ENCODE measurements at places on chromosomes 16 and 17.

DNA sequence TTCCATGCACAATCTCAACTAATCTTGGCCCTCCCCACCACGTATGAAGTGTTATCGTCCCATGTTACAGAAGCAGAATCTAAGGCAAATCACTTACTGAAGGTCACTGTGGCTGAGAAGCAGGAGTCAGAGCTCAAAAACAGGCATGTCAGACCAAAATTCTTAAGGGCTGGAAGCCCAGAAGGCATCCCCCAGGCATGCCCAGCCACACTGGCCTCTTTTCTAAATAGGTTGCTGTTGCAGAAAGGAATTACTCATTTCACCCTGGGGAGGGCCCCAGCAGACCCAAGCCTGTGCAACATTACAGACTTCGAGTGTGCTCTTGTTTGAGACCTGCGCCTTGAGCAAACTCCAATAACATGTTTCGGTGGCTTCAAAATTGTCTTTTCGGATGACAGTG is 194.1 kb downstream of the RBFOX1 start:
- no peak for DNase-seq

- no peak for DNase-seq
Measured at GRCh38 chr16:9248162-9248561, 156.7 kb downstream of the HAPSTR1 start.

DNA sequence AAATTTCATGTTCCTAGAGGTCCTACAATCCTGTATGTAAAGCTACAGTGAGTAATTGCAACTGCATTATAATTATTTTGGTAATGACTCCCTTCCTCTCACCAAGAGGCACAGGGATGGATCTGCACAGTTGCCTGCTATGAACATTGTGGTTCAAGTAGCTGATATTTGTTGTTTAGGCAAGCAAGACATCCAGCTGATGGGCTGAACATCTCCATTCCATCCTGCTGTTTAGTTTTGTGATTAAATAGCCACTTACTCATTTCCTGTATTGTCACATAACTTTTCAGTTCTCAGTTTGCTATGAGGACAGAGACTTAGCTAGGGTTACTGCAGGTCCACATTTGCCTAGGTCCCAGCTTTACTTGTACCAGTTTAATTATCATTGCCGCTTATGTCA is 181.2 kb upstream of the TBX2 start:
- no peak for DNase-seq

DNA sequence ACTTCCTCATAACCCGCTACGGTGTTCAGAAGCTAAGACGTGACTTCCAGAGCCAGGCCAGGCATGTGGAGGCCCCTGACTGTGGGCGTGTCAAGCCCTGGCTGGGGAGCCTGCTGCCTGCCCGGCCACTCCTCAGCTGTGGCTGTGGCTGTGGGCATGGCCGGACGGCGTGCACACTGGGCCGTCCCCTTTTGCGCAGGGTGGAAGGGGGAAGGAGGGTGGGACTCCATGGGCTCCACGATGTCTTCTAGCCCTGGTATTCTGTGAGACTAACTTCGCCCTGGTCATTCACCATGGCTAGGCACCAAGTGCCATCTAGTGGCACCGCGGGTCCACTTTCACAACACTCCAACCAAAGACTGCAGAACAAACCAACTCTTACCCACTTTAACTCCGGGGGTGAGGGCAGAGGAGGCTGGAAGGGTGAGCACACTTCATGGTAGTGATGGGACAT is 67.9 kb downstream of the N4BP1 start:
- peak; percentile 15 for DNase-seq

GRCh38 chr17:16444258-16444886 is 29.0 kb downstream of the TRPV2 start:
- no peak for DNase-seq

- no peak for DNase-seq
Measured at GRCh38 chr16:14310519-14310991, 239.4 kb downstream of the MRTFB start.

- no peak for DNase-seq
Measured at GRCh38 chr16:73228649-73229048, 180.7 kb upstream of the ZFHX3 start.

DNA sequence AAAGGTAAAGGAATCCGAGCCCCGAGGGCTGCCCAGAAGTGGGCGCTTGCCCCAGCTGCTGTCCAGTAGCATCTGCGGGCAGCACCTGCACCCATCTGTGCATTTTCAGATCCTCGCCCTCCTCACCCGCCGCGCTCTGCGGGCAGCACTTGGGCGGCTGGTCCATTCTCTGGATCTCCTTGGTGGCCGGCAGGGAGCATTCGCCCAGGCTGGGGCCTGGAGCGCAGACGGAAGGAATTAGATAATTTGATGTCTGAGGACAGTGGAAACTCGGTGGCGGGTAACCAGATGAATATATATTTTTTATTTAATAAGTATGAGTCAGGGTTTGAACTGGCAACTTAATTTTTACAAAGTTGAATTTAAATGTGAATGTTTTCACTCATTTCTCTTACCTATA is 88.5 kb downstream of the NPIPB11 start:
- DNase-seq, result no peak

DNA sequence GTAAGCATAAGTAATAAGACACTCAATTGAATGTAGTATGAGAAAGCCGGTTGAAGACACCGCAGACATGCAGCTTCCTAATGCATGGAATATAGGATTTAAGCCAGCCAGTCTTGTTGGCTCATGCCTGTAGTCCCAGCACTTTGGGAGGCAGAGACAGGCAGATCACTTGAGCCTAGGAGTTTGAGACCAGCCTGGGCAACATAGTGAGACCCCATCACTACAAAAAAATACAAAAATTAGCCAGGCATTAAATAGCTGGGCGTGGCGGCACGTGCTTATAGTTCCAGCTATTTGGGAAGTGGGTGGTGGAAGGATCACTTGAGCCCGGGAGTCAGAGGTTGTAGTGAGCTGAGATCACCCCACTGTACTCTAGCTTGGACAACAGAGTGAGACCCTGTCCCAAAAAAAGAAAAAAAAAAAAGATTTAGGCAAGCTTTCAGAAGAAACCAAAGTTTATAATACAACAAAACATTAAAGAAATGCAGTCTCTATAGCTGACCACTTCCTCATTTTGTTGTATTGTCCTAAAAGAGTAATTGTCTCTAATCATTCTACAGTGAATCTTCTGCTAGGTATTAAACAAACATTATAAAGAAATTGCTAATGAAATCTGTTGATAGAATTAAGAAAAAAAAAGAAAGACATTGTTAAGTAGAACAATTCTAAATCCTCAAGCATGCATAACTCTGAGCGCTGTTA is 68.6 kb upstream of the KIFC3 start:
- DNase-seq, result no peak

GRCh38 chr16:12096828-12097522 is 120.4 kb downstream of the SNX29 start:
- DNase-seq, result no peak

GRCh38 chr16:50741225-50741780 is 583 bp upstream of the CYLD start:
- peak; percentile 26 for DNase-seq

DNA sequence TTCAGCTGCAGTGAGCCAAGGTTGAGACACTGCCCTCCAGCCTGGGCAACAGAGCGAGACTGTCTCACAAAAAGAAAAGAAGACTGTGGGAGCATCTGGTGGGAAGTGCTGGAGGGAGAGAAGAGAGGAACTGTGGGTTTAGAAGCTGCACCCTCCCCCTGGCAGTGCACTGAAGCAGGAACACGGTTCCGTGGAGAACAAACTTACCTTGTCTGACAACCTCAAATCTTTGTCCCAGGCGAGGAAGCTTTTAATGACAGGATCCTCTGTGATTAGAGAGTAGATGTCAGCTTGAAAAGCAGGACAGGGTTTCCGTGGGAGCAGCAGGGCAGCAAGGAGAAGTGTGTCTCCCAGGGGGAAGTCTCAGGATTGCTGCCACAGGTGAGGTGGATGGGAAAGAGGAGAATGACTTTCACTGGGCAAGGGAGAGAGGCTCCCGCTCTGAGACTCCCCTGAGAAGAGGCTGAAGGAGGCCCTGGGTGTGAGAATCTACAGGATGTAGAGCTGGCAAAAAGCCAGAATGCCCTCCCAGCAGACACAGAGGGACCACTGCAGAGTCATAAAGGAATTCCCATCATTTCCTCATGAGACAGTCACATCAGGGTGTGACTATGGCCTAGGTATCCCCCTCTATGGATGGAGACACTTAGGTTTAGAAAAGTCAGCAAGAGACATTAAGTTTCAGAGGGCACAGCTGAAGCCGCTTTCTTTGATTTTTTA is 22.9 kb downstream of the PRR11 start:
- no peak for DNase-seq

DNA sequence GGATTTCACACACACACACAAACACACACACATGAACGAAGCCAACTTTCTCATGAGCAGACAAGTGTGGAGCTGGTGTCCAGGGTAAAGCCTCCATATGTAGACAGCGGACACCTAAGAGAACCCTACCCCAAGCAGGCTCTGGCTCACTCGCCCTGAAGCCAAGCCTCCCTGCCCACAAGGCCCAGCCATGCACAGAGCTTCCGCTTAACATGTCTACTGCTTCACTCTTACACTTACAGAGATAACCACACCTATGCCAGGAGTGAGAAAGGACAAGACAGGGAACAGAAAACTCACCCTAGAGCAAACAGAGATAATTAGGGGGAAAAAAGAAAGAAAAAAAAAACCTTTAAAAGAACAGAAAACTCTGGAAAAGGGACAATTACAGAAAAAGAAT is 67.5 kb downstream of the CYTH1 start:
- DNase-seq, result no peak

GRCh38 chr16:81127051-81127450 is 30.9 kb upstream of the GCSH start:
- DNase-seq, result no peak

GRCh38 chr16:50303605-50304466 is 37.5 kb downstream of the ADCY7 start:
- DNase-seq, result no peak

DNA sequence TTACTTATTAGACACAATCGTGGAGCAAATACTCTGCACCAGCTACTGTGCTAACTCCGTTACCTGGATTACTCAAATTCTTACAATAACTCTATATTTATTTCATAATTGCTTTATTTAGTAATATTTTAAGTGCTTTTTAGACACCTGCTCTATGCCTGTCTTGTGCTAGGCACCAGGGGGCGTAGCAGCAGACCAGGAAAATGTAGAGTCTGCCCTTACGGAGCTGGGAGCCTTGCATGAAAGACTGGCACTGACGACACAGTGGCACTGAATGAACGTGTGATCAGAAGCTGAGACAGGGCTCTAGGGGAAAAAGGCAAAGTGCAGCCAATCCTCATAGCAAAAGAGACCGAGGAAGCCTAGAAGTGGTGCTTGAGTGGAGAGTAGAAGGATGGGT is 486.5 kb downstream of the CDH13 start:
- peak; percentile 21 for DNase-seq

- no peak for DNase-seq
Measured at GRCh38 chr17:78258323-78259191, 27.1 kb downstream of the TMEM235 start.

DNA sequence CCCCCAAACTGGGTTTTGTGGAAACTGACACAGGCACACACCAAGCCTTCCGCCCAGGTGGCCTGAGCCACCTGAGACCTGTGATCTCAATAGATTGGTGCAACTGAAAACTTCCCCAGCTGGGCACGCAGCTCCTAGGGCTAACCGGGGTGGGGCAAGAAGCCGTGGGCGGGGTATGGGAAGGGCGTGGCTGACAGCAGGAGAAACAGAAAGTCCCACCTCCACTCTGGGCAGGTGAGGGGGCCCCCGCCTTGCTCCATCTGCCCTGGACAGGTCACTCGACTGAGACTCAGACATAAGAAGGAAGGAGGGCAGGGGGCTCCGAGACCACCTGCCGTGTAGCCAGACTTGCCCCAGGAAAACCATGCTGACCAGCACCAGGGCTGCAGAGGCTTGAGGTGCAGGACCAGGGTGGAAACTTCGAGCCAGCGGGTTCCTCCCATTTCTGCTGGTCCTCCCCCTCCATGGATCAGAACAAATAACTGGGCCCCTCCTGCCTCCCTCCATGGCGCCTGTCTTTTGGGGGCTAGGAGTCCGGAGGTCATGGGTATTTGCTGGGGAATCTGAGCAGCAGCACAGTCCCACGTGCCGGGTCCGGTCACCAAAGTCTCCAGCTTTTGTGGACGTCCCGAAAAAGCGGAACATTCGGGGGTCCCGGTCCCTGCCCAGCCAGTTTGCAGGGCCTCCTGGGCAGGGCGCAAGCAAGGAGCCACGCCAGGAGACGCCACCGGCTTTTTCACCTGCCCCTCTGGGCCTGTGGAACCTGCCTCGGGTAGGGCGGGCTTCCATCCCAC is 1.3 kb downstream of the TIMP2 start:
- peak; percentile 78 for DNase-seq

DNA sequence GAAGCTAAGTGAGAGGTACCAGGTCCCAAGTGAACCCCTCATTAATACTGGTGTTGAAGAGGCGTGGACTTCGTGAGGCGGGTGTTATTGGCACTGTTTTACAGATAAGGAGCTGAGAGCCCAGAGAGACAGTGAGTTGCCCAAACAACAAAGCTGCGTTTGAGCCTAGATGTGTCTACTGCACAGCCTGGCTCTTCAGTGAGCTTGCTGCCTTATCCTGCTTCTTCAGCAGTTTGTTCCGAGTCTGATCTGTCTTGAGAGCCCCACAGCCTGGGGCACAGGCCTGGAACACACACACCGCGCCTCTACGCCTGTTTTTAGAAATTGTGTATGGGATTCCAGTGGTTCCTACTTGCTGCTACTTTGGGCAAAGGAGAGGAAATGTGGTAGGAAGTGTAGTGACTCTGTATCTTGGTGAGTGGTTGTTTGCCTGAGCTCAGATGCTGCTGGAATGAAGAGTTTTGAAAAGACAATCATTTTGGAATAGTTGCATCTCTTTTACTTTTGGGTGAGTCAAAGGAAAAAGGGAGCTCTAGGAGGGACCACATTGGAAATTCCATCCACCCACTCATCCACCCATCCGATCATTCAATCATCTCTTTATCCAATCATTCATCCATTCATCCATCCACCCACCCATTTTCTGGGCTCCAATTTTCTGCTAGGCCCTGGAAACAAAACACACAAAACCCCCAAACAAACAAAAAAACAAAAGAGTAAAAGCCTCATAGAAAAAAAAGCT is 22.3 kb upstream of the PLCG2 start:
- no peak for DNase-seq

DNA sequence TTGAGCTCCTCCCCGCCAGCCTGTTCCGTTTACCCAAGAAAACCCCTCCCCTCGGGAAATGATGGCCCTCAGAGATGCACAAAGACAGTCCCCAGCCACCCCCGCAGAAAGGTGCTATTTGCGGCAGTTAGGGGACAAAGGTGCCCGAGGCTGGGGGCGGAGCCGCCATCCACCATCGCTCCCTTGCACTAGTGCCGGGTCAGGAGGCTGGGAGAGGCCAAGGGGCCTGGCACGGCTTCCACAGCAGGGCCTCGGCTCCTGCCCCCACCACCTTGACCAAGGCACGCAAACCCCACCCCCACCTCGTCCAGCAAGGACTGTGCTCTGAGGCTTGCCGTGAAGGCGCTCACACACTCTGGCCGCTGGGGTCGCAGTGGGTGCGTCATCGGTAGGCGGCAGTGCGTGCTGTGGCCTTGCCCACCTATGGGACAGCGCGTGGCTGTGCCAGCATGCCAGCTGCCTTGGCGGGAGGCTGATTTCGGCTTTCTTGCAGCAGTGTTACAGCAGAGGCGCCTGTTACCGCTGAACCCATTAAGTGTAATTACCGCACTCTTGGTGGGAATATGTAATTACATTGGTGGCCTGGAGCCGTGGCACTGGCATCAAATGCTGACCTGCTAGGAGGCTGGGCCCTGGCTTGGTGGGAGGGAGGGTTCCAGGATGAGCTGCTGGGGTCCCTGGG is 31.8 kb downstream of the TPSG1 start:
- peak; percentile 83 for DNase-seq

- DNase-seq, result no peak
Measured at GRCh38 chr17:21289175-21289901, 4.8 kb downstream of the MAP2K3 start.
